ENCODE measurements at places on chromosomes 2 and 18. TPM values are rescaled to one million over a fixed set of nuclear protein-coding genes. Genes with fewer than 3 reads are reported as not detected.

AUP1 gene
- polyA plus RNA-seq, result 112 TPM

RAB27B gene
- polyA plus RNA-seq, result 0.90 TPM

FAP gene
- 2.2 TPM for polyA plus RNA-seq

DNA sequence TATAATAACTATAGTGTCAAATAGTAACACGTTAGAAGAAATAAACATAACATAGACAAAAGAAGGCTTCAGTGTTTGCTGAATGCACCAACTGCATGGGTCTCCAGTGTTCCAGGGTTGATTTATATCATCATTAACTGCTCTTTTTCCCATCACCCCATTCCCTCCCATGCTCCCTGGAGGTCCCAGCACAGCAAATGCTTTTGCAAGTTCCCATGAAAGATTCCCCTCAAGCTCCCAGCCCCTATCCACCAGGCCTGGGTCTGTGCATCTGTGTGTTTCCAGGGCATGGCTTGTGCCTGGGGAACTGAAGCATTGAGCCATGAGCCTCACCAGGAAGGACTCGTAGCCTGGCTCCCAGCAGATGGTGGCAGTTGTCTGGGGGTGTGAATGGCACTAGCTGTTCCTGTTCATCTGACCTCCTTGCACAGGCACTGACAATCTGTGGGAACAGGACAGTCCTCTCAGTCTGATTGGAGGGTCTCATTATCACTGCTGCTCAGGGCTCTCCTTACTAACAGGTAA, 164.6 kb upstream of the RMP24 start:
- DNase-seq, result no peak

PRSS56 gene
- not detected for polyA plus RNA-seq

ADI1 gene
- 78.3 TPM for polyA plus RNA-seq

GRCh38 chr2:135169900-135170753, 118.0 kb downstream of the RAB3GAP1 start:
- DNase-seq, result no peak
